ENCODE measurements at places on chromosomes 6 and 20.

GRCh38 chr6:12528581-12529363, 187.8 kb upstream of the PHACTR1 start:
- no peak for DNase-seq

DNA sequence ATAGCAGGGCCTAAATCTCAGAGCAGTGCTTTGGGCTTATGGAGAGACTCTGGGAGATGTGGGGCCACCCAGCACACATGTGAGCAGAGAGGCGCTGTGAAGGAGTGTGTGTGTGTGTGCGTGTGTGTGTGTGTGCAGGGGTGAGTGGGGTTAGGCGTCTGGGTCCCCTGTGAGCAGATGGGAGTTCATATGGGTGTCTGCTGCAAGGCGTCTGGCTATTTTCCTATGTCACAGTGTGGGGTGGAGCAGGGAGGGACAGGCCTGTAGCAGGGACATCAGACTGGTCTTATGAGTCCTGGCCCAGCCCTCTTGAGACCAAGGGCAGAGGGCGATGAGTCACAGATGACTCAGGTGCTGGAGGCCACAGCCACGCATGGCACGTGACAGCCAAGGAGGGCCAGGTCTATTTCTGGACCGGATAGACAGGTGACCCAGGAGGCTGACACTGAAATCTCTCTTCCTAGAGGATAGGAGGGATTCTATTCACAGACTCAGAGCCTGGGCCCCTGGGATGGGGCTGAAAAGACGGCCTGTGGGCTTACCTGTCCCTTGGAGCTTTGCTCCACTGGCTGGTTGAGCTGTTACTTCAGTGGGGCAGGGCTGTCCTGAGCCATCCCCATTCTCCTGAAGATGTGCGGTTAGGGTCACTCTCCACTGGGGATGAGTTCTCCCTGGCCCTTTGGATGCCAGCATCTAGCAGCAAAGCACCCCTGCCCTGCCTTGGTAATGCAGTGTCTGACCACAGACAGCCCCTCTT, 28.9 kb downstream of the VEGFA start:
- no peak for DNase-seq

DNA sequence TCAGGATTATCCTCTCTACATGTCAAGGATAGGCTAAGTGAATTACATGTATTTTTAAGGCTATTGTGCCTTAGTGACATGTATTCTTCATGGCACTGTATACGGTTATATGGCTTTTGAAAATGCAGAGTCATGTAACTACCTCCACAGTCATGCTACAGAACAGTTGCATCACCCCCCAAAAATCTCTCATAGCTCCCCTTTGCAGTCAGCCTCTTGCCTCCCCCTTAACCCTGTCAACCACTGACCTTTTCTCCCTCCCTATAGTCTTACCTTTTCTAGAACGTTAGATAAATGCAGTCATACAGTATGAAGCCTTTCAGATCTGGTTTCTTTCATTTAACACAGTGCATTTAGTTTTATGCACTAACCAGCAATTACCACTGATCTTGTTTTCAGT, 10.3 kb upstream of the RNF24 start:
- DNase-seq: no peak

- DNase-seq: no peak
These were observed 214.4 kb upstream of the ZFP64 start for GRCh38 chr20:52405986-52406385.

- no peak for DNase-seq
These were observed 101.0 kb downstream of the KIF16B start for GRCh38 chr20:16472045-16472872.

DNA sequence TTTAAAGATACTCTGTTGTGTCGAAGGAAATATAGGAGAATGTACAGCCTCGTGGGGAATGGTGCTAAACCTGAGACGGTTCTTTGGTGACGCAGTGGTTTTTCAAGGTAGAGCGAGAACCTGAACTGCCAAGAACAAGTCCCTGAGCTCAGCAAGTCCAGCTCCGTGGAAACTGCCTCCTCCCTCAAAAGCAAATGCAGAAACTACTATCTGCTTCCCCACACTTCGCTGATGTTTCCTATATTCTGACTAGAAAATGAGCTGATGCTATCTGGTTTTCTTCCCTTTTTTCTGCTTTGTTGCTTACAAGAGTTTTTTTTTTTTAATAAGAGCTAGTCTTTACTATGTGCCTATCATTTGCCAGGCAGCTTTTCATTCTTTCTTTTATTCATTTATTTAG, 85.3 kb upstream of the LY86 start:
- no peak for DNase-seq

DNA sequence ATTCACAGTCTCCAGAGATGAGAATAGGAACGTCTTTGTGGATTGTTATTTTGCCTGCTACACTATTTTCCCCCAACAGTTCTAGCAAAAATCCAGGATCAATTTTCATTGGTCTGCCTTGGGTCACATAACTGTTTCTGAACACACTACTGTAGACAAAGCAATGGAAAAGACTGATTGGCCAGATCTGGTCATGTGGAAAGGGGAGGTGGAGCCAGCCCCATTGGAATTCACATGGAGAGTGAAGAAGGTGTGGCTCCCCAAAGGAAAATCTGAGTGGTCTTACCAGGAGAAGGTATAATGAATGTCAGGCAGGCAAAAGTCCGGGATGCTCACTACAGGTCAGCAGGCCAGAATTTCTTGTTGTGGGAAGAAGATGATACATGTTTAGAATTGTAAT, 9.5 kb upstream of the TP53RK start:
- DNase-seq: no peak

GRCh38 chr6:128252341-128253176, 267.8 kb downstream of the PTPRK start:
- no peak for DNase-seq

DNA sequence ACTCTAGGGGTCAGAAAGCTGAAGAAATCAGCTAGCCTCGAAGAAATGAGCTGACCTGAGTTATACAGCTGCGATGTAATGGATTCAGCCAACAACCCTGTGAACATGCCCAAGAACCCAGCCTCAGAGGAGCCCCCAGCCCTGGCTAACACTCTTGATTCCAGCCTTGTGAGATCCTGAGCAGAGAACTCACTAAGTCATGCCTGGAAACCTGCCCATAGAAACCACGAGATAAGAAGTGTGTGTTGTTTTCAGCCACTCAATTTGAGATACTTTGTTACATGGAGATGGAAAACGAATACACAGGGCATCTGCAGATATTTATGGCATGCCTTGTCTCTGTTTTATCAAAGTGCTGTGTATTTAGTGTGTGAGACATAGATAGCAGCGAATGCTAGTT, 265.2 kb downstream of the QKI start:
- no peak for DNase-seq
